Stimulated activated CD4-positive, alpha-beta T cell treated with anti-CD3 and anti-CD28 coated beads, Interleukin-2, amount 100 ng/mL, for 48 hours (primary cell): ENCODE measurements at places on chromosomes 2 and 18.

- no peak for DNase-seq
Measured at GRCh38 chr2:196747400-196747799, 52.1 kb downstream of the GTF3C3 start.

DNA sequence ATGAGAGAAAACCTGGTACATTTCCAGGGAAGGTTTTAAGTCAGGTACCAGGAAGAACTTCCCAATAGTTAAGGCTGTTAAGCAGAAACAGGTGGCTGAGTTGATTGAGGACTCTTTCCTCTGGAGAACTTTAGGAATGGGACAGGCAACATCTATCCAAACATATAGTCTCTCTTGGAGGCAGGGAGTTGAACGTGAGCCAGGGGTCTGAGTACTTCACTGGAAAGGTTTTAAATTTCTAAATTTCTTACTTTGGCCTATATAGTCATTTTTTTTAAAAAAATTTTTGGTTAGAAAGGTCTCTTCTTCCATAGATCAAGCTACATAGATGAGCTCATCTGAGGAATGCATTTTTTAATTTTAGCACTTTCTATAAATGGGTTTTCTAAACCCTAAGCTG is 261.4 kb upstream of the TCF4 start:
- DNase-seq, result no peak

GRCh38 chr2:193808877-193809276 is 1614.1 kb upstream of the TMEFF2 start:
- no peak for DNase-seq

DNA sequence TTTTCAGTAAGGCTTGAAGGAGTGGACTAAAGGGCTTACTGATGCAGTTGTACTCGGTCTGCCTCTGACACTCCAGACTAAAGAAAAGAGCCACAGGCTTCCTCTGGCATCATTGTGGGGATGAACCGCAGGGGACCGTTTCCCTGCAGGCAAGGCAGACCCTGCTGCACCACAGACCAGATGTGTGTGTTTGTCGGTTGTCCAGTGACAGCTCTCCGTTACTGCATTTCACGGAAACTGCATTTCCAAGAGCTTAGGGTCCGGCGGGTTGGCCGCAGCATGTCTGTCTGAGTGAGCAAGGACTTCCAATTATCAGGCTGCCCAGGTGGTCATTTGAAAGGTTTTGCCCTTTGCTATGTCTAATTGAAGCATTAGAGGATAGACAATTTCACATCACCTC is 98.1 kb downstream of the FAM210A start:
- DNase-seq, result no peak
